ENCODE measurements at places on chromosomes 7 and 10.

- peak; percentile 20 for DNase-seq
Measured at GRCh38 chr7:31192986-31193385, 140.9 kb downstream of the ADCYAP1R1 start.

DNA sequence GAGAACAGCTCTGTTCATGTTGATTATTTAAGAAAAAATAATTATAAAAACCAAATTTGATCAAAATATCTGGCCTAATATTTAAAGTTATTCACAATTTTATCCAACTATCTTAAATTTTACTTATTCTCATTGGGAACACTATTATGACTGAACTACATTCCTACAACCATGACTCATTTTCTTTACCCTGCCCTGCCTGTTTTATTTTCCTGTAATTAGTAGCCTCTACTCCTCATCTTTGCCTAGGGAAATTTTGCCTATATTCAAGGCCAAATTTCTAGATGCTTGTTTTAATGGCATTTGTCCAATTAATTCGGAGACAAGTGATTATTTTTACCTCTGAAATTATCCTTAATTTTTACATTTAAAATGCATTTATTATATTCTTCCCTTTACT is 289.7 kb upstream of the TMEM229A start:
- no peak for DNase-seq

- no peak for DNase-seq
Measured at GRCh38 chr7:51069411-51070083, 247.1 kb downstream of the COBL start.

- DNase-seq, result no peak
Measured at GRCh38 chr10:24569330-24569796, 154.3 kb downstream of the ARHGAP21 start.

GRCh38 chr10:4780782-4781181 is 45.2 kb upstream of the AKR1E2 start:
- no peak for DNase-seq

DNA sequence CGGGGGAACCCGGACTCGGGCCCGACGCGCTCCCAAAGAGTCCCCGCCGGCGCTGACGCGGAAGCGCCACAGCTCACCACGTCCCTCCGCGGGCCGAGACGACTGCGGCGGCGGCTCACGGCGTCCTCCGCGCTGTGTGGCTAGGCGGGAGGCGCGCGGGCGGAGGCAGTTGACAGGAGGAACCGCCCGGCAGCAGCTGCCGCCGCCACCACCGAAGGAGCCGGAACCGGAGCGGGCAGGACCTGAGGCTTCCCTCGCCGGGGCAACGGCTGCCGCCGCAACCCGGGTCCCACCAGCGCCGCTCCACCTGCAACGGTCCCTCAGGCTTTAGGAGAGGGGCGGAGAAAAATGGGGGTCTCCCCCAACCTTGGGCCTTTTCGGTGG is 334 bp downstream of the ZNF800 start:
- DNase-seq, result peak; percentile 86

- no peak for DNase-seq
Measured at GRCh38 chr7:51315393-51316261, 982 bp downstream of the COBL start.

DNA sequence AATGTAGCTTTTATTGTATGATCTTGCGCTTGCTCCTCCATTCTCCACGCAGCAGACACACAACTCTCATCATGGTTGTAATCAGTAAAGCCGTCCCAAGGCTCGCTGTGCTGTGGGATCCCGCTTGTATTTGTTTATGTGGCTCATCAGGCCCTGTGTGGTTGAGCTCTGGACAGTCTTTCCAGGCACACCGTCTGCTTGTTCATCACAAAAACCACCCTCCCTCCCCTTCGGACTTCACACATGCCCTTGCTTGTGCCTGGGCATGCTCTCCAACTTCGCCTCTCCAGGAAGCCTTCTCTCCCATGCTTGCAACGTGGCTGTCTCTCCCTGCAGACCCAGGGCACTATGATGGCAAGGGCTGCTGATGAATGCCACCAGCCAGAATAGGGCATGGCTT is 62.4 kb downstream of the HK1 start:
- no peak for DNase-seq

DNA sequence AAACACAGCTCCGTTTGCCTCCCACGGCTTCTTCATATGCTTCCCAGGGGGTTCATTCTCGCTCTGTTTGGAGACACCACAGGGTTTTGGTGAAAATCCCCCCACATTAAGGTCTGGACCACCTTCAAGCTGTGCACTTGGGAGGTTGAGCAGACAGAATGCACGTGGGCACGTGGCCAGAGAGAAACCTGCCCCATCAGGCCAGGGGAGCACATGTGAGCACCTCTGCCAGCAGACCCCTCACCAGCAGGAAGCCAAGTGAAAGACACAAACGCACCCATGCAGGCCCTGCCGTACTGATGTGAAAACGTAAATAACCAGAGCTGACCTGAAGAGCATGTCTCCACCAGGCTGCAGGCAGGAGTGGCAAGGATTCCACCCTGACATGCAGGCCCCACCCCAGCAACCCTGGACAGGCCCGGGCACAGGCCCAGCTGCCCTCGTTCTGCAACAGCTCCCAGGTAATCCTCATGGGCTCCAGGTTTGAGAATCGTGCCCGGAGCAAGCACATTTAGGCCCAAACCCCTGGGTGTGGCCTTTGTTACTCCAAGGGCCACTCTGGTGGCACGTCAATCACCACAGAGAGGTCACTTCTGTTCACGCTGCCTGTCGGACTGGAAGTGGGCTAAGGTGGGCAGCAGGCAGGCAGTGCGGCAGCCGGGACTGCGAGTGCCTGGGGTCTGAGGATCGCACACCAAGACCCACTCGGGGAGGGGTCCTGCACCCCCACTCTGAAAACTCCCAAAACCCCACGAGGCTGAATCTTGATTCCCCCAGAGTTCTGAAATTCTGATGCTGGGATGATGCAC is 184.4 kb downstream of the PTPRN2 start:
- DNase-seq, result no peak

- DNase-seq, result no peak
Measured at GRCh38 chr10:10897400-10897799, 120.3 kb upstream of the CELF2 start.

- DNase-seq, result peak; percentile 85
Measured at GRCh38 chr10:88553116-88553752, 29.9 kb downstream of the RNLS start.

GRCh38 chr10:131849591-131850382 is 51.0 kb upstream of the PPP2R2D start:
- no peak for DNase-seq

GRCh38 chr10:75304741-75305390 is 69.1 kb upstream of the COMTD1 start:
- DNase-seq, result no peak
